ENCODE measurements at places on chromosomes 11 and 22.

GRCh38 chr11:11149671-11150459 is 203.2 kb downstream of the CSNK2A3 start:
- DNase-seq, result no peak

GRCh38 chr11:68734111-68734510 is 17.2 kb downstream of the TESMIN start:
- no peak for DNase-seq

DNA sequence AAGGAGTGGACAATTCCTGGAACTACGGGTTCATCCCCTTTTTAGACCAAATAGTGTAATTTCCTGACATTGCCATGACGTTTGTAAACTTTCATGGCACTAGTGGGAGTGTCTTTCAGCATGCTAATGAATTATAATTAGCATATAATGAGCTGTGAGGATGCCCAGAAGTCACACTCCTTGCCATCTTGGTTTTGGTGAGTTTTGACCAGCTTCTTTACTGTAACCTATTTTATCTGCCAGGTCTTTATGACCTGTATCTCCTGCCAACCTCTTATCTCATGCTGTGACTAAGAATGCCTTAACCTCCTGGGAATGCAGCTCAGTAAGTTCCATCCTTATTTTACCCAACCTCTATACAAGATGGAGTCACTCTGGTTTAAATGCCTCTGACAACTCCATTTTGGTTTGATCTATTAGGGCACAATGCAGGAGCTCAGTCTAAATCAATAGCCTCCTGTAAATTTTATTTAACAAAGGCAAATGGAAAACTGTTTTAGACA is 20.7 kb downstream of the OR10A6 start:
- no peak for DNase-seq

GRCh38 chr11:9982127-9982795 is 311.8 kb downstream of the SBF2 start:
- no peak for DNase-seq

DNA sequence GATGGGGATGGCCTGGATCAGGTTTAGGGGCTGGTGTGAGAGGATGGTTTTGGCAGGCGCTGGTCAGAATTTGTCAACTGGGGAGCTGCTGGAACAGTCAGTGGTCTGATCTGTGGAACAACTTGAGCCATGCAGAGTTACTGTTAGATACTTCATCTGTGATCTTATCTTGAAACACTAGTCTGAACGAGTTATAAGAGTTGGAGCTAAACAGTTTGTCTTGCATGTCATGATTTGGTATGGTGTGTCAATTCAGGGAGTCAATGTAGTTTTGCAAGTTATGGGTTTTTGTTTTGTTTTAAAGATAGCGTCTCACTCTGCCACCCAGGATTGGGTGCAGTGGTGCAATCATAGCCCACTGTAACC is 54.1 kb downstream of the ST3GAL4 start:
- no peak for DNase-seq

DNA sequence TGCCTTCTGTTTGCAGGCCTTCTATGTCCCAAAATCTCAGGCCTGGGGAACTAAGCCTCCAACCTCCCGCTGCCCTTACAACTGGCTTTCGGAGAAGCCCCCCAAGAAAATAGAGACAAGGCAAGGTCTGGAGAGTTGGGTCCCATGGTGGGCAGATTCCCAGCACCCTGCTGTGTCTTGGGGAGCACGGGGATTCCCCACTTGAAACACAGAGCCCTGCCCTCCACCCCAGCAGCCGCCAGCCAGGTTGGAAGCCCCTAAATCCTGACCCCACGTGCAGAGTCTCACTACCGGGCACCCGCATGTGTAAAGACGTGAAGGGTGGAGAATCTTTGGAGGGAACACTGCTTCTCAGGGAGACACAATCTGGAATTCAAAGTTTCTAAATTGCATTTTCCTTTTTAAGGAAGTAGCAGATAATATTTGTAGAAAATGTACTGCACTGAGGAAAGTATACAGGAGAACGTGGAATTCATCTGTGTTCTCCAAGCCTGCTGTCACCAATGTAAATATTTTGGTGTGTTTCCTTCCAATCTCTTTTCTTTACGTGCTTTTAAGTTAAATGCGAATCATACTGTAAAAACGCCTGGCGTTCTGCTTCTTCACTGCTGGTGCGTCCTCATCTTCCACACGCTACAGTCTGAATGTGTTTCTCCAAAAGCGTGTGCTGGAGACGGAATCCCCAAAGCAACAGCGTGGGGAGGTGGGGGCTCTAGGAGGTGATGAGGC is 220.9 kb downstream of the BRD1 start:
- no peak for DNase-seq

GRCh38 chr11:69230856-69231425 is 63.0 kb upstream of the MYEOV start:
- DNase-seq, result no peak

GRCh38 chr11:13448876-13449275 is 14.1 kb downstream of the BTBD10 start:
- DNase-seq, result no peak

- no peak for DNase-seq
Observed at GRCh38 chr11:14059491-14059890, 97.0 kb downstream of the SPON1 start.

DNA sequence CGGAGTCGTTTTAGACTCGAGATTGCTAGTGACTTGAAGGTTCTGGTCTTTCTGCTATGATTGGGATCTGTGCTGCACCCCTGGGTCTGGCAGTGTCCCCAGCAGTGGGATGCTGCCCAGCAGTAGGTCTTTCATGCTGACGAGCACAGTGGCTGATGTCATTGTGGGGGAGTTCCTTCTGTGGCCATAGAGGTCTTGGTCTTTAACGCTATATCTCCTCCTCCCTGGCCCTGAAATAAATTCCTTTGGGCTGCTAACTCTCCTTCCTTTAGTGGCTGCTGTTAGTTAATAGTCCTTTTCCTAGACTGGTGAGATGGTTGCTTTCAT is 136.3 kb downstream of the TEAD1 start:
- no peak for DNase-seq

- DNase-seq, result no peak
Observed at GRCh38 chr11:63763496-63764339, 4.9 kb downstream of the ZFTA start.

DNA sequence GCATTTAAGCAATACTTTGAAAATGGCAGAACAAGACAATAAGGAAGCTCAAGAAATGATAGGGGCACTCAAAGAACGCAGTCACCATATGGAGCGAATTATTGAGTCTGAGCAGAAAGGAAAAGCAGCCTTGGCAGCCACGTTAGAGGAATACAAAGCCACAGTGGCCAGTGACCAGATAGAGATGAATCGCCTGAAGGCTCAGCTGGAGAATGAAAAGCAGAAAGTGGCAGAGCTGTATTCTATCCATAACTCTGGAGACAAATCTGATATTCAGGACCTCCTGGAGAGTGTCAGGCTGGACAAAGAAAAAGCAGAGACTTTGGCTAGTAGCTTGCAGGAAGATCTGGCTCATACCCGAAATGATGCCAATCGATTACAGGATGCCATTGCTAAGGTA is 51.9 kb downstream of the SPECC1L start:
- DNase-seq, result no peak

DNA sequence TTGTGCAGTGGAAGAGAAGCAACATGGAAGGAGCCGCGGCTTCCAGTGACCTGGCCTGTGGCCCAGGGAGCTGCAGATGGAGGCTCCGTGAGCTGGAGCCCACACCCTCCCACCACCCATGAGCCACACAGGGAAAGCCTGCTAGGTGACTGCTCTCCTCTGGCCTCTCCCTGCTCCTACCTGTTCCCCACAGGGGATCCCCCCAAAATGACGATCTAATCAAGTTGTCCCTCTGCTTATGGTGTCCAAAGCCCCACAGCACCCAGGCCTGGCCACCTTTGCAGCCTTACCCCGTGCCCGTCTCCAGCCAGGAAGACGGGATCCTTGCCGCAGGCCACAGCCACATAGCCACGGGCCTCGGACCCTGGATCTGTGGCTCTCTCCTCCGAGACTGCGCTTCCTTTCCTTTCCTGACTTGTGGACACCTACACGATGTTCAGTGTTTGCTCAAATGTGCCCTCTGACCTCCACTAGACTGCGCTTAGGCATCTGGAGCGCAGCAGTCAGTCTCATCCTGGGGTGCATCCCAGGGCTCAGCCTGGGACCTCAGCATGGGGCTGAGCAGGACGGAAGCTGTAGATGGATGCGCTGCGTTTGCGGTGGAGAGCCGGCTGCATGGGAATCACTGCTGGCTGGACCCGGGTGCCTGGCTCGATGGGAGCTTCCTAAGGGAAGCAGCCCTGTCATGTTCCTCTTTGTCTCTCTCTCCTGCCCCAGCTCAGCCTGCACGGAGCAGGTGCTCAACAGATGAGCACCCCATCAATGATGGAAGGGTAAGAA is 133.3 kb downstream of the ST3GAL4 start:
- DNase-seq, result no peak

DNA sequence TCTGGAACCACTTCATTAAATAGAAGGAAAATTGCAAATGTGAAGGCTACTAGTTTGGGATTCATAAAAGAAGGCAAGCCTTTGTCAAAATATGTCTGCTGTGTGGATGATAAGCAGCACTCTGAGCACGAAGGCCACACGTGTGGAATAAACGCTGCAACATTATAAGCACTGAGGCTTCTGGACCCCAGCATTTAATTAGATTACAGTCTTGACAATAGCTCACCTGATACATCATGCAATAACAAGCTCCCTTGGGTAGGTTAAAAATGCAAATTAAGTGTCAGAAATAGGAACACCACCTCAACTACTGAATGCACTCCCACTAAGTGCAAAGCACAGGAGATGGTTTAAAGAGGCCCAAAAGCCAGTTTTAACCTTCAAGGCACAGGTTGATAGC is 179.3 kb downstream of the LARGE1 start:
- no peak for DNase-seq

- no peak for DNase-seq
Observed at GRCh38 chr11:123386796-123387510, 43.1 kb upstream of the GRAMD1B start.

GRCh38 chr11:122811721-122812120 is 26.6 kb upstream of the CRTAM start:
- DNase-seq, result no peak

DNA sequence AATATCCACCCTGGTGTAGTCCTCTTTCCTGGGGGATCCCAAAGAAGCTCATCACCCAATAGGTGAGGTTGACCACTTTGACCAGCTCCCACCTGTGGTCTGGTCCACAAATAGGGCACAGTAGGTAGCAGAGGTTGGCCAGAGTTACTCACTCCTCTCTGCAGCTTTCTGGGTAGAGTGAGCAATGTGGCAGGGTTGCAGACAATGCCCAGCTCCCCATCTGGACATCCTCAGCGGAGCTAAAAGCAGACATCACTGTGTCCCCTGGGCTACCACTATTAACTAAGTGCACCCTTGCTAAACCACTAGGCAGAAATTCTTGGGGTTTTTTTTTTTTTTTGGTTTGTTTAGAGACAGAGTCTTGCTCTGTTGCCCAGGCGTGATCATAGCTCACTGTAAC is 48.4 kb upstream of the TP53I11 start:
- DNase-seq, result no peak

- DNase-seq, result no peak
Observed at GRCh38 chr11:92948116-92948515, 21.3 kb upstream of the MTNR1B start.

DNA sequence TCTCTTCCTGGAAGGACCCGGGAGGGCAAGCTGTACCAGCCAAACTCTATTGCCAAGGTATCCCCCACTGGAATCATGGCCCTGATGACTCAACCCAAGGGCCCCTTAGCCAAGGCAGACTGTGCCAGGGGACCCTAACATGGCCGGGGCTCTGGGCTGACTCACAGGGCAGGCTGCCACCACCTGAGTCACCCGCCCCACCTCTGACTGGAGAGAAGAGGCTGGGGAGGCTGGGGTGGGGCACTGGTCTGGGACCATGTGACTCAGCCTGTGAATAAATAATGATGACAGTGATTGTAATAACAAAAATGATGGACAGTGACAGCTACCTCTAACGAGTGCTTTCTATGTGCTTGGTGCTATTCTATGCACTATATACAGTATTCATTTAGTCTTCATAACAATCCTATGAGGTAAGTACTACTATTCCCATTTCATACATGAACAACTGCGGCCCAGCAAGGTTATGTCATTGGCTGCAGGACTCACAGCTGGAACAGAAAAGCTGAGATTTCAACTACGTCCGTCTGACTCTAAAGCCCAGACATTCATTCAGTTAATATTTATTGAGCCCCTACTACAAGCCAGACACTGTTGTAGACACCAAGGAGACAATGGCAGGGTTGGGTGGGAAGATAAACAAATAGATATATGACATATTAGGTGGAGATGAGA is 84.2 kb downstream of the FBXO7 start:
- DNase-seq, result no peak

GRCh38 chr11:34655335-34656008 is 34.6 kb downstream of the EHF start:
- DNase-seq, result no peak

- DNase-seq, result no peak
Observed at GRCh38 chr11:67178878-67179277, 59.8 kb downstream of the KDM2A start.

GRCh38 chr11:17765356-17766072 is 30.9 kb downstream of the KCNC1 start:
- no peak for DNase-seq

GRCh38 chr22:19888131-19888746 is 33.6 kb upstream of the GNB1L start:
- DNase-seq, result no peak
